SJSA1 (cell line): ENCODE measurements at places on chromosomes 2 and 18.

DNA sequence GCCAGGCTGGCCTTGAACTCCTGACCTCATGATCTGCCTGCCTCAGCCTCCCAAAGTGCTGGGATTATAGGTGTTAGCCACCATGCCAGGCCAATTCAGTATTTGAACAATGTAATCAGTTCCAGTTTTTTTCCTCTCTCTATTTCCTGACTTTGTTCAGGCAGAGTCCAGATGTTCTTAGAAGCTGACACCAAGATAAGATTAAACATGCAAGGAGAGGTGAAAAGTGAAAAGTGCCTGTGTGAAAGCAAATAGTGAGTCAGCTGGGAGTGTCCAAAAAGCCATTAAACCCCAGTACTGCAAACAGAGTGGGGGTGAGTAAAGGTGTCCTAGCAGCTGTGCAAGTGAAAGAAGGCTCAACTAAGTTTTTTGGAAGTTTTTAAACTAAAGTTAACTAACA, 231.5 kb downstream of the PTH2R start:
- DNase-seq: no peak

- no peak for DNase-seq
These were observed 807.0 kb downstream of the SLC4A3 start for GRCh38 chr2:220434385-220434784.

DNA sequence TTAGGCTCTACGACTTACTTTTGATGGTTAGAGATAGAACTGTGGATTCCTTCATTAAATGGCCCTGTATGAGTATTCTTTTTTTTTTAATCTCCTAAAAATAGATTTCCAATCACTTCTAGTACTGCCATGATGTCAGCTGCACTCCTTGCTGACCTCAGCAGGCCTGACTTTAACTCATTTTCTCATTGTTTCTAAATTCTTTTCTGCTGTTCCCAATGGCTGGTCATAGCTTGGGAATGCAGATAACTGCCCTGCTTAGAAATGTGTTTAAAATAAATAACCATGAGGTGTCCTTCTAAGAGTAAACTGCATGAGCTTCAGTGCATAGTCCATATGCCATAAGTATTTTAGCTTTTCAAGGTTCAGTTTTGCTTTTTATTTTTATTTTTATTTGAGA, 15.7 kb downstream of the CCDC85A start:
- DNase-seq: peak; percentile 56

DNA sequence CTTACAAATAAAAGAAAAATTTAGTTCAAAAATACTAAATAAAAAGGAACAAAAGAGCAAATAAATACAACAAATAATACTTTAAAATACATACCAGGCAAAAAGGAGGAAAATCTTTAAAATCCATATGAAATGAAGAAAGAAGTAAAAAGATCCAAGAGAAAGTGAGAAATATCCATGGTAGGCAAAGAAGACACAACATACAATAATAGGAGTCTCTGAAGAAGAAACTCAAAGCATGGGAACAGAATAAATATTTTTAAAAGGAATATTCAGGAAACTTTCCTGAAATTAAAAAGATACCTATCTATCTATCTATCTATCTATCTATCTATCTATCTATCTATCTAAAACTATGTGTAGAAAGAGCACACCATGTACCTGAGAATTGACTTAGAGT, 196.8 kb downstream of the TMEM247 start:
- DNase-seq: no peak

- DNase-seq: no peak
These were observed 108.9 kb upstream of the KLF7 start for GRCh38 chr2:207274530-207275189.
